ENCODE measurements at places on chromosomes 2 and 18. TPM values are rescaled to one million over a fixed set of nuclear protein-coding genes. Genes with fewer than 3 reads are reported as not detected.

DNA sequence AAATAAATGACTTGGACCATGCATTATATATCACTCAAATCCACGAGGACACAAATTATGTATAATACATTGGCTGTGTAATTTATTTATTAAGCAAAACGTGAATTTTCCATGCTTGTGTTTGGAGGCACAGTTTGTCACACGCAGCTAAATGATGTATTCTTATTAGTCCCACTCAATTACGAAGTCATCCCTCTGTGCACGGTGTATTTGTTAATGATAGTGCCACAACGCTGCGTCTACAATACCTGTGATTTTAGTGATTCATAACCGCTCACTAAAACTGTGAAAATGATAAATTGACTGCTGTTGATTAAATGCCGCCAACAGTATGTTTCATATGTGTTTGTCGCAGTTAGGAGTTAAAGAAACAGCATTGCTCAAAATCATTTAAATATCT lies 358.3 kb downstream of the ZNF516 start:
- H3K4me1 ChIP-seq, result no peaks in the 10 kb centered on the region
- H3K27ac ChIP-seq, result no peak overlapping the region
- no peaks in the 10 kb centered on the region for H3K36me3 ChIP-seq

MREG gene
- 30.1 TPM for total RNA-seq

TMEM37 gene
- 8.8 TPM for total RNA-seq

FOXD4L1 gene
- total RNA-seq, result not detected

DNA sequence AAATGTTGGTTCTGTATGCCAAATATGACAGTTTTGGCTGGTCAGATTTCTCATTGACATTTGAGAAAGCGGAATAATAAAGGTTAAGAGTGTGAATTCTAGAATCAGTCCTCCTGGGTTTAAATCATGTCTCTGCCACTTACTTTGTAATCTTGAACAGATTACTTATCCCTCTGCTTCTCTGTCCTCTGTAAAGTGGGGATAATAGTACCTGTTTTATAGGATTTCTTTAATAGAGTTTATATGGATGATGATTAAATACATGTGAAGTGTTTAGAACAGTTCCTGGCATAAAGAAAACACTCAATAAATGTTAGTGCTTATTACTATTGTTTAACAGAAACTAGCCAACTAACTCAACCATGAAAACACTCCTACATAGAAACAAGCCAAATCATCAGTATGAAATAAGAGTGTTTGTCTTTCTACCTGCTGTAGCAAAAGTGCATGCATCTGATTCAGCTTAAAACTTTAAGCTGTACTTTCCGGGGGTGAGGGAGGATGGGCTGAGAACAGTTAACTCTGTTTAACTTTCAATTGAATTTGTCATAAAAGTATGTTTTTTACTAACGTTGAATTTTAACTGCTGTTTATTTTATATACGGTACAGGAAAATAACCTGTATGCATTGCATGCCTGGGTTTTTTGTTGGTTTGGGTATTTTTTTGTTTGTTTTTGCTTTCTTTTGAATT lies 6.8 kb downstream of the HTR2B start:
- DNase-seq, result no peak
- H3K4me1 ChIP-seq, result no peaks in the 10 kb centered on the region
- H3K4me3 ChIP-seq, result no peak overlapping the region
- no peaks in the 10 kb centered on the region for H3K27me3 ChIP-seq

KLHL30 gene
- 0.32 TPM for total RNA-seq

- H3K36me3 ChIP-seq, result no peaks in the 10 kb centered on the region
- H3K27me3 ChIP-seq, result no peaks in the 10 kb centered on the region
- H3K4me1 ChIP-seq, result no peaks in the 10 kb centered on the region
- no peak overlapping the region for H3K4me3 ChIP-seq
Observed at GRCh38 chr2:79972661-79973060, 331.9 kb downstream of the LRRTM1 start.

DNA sequence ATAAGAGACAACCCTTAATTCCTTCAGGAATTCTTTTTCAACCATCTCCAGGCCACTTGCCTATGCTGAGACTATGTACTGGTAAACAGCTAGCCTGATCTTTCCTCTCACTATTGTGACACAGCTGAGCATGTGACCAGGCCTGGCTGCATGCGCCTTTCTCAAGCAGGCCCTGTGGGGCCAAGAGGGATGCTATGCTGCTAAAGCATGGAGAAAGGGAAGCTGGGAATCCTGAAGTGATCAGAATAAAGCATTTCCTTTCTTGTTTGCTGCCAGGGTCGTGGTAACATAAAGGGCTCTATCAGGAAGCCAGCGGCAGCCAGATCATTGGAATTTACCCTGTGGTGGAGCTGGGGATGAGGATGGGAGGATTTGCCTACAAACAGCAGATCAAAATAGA lies 29.8 kb upstream of the LCLAT1 start:
- H3K4me3 ChIP-seq, result no peak overlapping the region
- peak overlapping the region; percentile 22 for H3K27ac ChIP-seq
- peaks cover 6% of the 10 kb centered on the region for H3K4me1 ChIP-seq
- DNase-seq, result no peak
- H3K27me3 ChIP-seq, result no peaks in the 10 kb centered on the region
- no peaks in the 10 kb centered on the region for H3K36me3 ChIP-seq

GRCh38 chr2:455015-455705 lies 167.3 kb upstream of the ALKAL2 start:
- no peaks in the 10 kb centered on the region for H3K36me3 ChIP-seq
- H3K4me3 ChIP-seq, result no peak overlapping the region
- no peaks in the 10 kb centered on the region for H3K4me1 ChIP-seq
- no peaks in the 10 kb centered on the region for H3K27me3 ChIP-seq
- no peak overlapping the region for H3K27ac ChIP-seq

- no peaks in the 10 kb centered on the region for H3K36me3 ChIP-seq
- H3K4me3 ChIP-seq, result no peak overlapping the region
- H3K27me3 ChIP-seq, result no peaks in the 10 kb centered on the region
- no peak for DNase-seq
- H3K4me1 ChIP-seq, result no peaks in the 10 kb centered on the region
Observed at GRCh38 chr2:81714817-81715216, 1410.3 kb upstream of the LRRTM1 start.

DNA sequence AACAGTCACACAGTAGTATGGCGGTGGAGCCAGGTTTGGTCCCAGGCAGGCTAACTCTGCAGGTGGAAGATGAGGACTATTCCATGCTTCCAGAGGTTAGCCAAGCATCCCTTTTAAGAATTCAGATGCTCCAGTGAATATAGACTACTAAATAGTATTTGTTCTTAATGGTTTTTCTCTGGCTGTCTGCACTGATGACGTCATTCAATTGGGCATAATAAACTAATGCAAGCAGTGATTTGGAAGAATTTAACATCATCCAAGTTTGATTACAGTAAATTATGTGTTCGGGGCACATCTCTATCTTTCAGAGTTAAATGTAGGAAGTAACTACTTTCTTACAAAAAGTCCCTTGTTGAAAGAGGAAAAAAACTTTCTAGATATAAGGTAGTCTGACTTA lies 78.8 kb upstream of the RND3 start:
- H3K4me1 ChIP-seq, result no peaks in the 10 kb centered on the region
- DNase-seq, result no peak
- no peak overlapping the region for H3K27ac ChIP-seq
- no peaks in the 10 kb centered on the region for H3K36me3 ChIP-seq

DNA sequence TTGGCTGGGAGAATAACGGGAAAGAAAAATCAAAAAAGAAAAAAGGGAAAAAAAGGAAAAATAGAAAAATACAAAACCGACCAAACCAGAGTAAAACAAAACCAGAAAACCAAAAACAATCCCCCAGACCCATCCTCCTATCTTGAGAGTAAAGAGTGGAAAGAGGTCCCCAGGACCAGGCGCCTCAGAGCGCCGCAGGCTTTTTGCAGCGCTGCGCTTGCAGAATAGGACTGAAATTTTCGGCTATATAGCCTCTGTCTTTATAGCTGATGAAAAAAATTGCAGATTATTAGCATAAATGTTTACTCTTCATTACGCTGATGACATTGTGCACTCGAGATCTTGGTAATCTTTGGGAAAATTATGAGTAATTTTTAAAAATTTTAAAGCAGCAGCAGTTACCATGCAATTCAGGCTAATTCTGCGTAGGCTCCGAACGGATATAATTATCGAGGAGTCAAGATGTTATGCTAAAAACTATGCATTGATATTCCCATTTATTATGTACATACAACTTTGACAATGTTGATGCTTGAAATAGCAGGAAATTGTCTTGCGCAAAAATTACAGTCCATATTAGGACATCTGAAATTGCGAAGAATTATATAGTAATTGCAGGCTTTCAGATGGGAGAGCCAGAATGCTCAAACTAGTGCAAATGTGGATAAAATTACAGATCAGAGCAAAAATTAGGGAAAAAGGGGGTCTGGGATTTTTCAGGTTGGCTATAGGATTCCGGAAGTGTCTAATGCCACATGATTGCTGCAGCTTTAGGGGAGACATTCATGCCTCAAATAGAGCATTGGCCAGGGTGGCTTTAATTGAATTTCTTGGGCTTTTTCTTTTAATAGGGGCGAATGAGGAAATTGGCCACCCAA lies 8.3 kb downstream of the DLX1 start:
- no peaks in the 10 kb centered on the region for H3K36me3 ChIP-seq
- no peak overlapping the region for H3K4me3 ChIP-seq
- H3K27me3 ChIP-seq, result peaks cover 19% of the 10 kb centered on the region

DNA sequence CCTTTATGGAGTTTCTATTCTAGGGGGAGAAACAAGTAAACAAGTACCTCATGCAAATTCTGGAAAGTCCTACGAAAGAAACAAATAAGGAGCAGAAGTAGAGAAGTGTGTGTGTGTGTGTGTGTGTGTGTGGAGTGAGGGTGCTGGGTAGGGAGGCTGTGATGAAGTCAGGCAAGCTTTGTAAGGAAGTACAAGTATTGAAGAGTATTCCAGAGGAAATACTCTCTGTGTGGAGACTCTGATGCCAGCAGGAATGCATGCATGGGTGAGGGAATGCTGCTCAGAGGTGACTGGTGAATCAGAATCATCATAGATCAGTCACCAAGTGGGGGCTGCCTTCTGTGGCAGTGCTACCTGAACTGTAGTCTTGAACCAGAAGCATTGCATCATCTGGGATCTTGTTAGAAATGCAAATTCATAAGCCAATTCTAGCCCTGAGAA lies 34.5 kb downstream of the SLC4A3 start:
- DNase-seq, result no peak
- no peak overlapping the region for H3K4me3 ChIP-seq
- H3K27ac ChIP-seq, result peak overlapping the region; percentile 63
- no peaks in the 10 kb centered on the region for H3K36me3 ChIP-seq
- H3K4me1 ChIP-seq, result no peaks in the 10 kb centered on the region

DNA sequence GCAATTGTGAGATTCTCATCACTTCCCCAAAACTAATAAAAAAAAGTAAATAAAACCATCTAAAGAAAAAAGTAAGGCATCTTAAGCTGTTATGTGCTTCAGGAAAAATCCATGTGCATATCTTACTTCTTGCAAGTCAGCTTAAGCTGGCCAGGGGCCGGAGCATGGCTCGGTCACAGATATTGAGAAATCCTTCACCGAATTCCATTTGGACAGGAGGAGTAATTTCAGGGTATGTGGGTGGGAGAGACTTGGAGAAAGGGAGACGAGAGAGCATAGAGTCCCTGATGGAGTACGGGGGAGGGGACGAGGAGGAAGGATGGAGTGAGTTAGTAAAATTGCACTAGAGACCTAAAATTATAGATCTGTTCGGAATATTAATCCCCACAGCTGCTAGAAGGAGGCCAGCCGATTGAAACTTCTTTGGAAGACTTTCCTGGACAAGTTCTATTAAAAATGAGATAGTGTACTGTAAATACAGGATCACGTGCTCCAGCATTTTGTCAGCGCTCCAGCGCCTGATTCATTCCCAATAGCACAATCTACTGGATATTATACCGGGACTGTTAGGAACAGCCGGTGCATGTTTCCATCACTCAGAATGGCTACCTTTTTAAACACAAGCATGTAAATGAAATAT lies 438.5 kb downstream of the ZNF516 start:
- no peak for DNase-seq
- H3K36me3 ChIP-seq, result no peaks in the 10 kb centered on the region
- H3K4me1 ChIP-seq, result no peaks in the 10 kb centered on the region
- H3K4me3 ChIP-seq, result no peak overlapping the region
- no peaks in the 10 kb centered on the region for H3K27me3 ChIP-seq
